ENCODE measurements at places on chromosomes 2 and 18.

DNA sequence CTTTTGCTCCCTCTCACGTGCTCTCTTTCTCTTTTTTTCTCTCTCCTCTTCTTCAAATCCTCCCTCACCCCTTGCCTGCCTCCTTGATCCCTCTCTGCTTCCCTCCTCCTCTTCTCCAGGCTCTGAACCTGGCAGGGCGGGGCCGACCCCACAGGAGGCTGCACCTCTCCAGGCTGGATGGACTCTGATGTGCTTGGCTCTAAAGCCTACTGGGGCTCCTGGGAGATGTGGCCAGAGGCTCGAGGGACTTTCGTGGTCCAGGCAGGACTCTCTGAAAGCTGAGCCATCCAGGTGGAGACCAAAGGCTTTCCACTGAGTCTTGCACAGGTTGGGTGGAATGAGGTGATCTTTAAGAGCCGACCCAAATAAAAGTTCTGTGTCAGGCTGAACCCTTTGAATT lies 25.4 kb downstream of the DYSF start:
- DNase-seq = no peak

- no peak for DNase-seq
Measured at GRCh38 chr2:79831961-79832360, 319.1 kb downstream of the CTNNA2 start.

DNA sequence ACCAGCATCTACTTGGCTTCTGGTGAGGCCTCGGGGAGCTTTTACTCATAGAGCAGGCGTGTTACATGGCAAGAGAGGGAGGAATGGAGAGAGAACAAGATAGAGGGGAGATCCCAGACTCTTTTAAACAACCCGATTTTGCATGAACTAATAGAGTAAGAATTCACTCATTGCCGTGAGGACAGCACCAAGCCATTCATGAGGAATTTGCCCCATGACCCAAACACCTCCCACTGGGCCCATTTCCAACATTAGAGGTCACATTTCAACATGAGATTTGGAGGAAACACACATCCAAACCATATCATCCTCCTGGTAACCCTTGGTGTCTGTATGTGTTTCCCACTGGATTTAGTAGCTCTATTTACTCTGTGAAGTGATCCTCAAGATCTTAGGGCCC lies 249.9 kb upstream of the SP5 start:
- DNase-seq = peak; percentile 59

GRCh38 chr18:29459972-29460371 lies 1283.0 kb upstream of the CDH2 start:
- DNase-seq = no peak

DNA sequence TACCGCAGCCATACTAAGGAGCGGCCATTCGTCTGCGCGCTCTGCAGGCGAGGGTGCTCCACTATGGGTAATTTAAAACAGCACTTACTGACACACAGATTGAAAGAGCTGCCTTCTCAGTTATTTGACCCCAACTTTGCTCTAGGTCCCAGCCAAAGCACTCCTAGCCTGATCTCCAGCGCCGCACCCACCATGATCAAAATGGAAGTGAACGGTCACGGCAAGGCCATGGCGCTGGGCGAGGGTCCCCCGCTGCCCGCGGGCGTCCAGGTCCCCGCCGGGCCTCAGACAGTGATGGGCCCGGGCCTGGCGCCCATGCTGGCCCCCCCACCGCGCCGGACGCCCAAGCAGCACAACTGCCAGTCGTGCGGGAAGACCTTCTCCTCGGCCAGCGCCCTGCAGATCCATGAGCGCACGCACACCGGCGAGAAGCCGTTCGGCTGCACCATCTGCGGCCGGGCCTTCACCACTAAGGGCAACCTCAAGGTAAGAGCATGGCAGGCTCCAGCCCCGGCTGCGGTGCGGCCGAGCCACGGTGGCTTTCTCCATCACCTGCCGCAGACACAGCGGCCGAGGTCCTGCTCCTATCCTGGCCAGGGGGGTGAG lies 15.5 kb downstream of the SALL3 start:
- no peak for DNase-seq

GRCh38 chr2:107267086-107267485 lies 381.1 kb upstream of the ST6GAL2 start:
- DNase-seq = no peak

DNA sequence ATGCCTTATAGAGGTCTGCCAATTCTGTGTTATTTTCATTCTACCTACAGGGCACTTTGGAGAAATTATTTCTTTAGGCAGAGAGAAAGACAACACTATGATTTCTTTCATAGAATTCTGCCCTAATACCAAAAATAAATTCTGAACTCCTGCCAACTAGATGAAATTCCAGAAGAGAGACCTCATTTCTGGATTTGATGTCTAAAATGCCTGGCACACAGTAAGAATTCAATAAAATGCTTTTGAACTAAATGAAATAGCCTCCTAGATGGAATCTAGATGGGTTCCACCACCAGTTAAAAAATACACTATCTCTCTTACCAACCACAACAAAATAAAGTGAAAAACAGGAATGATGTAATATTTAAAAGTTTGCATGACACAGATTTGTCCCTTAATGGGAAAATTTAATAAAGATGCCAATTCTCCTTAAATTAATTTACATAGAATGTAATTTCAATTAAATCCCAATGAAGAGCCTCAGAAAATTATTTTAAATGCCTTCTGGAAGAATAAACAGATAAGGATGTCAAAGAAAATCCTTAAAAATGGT lies 75.0 kb downstream of the OSBPL1A start:
- DNase-seq = peak; percentile 7

- DNase-seq = peak; percentile 38
Measured at GRCh38 chr18:55588111-55588869, at the start of gene TCF4. Gene TCF4 (minus strand): TSS chr18:55588192. CDS start chr18:55587116, 1,076 bp downstream.

DNA sequence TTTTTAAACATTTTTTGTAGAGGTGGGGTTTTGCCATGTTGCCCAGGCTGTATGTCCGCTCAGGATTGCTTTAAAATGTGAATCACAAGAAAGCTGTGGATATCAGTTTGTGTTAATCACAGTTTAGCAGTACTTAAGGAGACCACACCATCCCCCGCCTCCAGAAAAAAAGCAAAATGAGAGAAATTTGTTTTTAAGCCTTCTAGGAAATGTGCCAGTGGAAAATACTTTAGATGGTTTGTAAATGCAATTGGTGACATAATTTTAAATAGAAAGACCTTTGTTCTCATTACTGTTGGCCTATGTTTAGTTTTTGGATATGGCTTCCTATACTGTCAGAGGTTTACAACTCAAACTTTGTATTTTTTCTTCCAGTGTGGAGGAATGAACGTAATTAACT lies 27.0 kb downstream of the GCA start:
- no peak for DNase-seq

- DNase-seq = no peak
Measured at GRCh38 chr18:23314672-23315071, 138.4 kb upstream of the RIOK3 start.

DNA sequence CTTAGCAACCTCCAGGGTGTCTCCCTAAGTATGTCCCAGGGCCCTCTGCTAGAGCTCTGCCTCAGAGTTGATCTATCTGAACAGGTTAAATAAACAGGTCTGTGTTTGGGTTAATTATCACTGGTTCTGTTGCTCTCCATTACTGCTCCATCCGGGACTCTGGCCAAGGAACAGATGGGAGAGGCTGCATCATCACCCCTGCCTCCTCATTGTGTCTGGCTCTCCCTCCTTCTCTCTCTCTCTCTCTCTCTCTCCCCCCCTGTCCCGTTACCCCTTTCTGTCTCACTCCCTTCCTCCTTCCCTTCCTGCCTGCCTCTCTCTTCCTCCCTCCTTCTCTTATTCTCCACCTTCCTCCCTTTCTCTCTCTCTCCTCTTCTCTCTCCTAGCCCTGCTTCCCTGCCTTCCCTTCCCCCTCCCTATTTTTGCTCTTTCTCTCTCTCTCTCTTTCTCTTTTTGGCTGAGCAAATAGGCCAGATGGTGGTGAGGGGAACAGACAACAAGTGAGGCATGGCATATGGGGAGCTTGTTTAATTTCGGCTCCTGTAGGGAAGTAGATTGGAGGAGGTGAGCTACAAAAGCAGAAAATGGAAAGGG lies 62.1 kb downstream of the SETBP1 start:
- DNase-seq = no peak

GRCh38 chr2:3460831-3461800 lies 58.2 kb downstream of the ADI1 start:
- DNase-seq = no peak

DNA sequence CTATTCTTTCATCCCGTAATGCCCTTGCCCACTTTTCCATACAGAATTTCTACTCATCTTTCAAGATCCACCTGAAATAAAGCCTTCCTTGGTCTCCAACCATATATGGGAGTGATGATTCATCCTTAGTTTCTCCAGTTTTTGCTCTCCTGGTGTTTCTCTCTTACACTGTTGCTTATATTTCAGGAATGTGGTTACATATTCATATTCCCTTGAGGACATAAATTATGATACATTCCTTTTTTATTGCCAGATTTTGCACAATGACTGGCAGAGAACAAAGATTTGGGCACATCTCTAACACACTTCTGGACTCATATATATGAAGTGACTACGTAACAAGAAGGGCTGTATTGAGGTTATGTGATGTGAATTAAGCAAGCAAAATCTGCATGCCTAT lies 1573.4 kb upstream of the NXPH2 start:
- peak; percentile 90 for DNase-seq

- DNase-seq = no peak
Measured at GRCh38 chr2:231457101-231457500, 7.2 kb downstream of the NCL start.

- DNase-seq = peak; percentile 72
Measured at GRCh38 chr2:56009758-56010458, 86.3 kb upstream of the EFEMP1 start.

DNA sequence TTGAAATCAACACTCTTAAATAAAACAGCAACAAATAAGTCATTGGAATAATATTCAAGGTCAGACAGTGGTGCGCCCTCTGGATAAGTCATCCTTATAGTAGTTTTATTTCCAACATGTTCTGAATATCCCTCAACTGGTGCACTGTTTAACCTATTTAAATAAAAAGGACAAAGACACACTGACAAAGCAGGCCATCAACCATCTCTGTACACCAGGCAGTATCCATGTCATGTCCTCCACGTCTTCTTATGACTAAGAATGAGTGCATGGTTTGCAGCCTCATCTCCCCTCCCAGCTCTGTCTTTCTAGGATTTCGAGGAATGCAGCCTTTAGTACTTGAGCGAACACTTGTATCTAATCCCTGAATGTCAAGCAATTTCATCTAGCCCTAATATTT lies 42.4 kb downstream of the ST3GAL5 start:
- DNase-seq = peak; percentile 25

- no peak for DNase-seq
Measured at GRCh38 chr2:44836916-44837315, 104.6 kb upstream of the SIX3 start.

- DNase-seq = no peak
Measured at GRCh38 chr2:144379851-144380311, 140.0 kb downstream of the ZEB2 start.

GRCh38 chr18:61471942-61472341 lies 138.7 kb downstream of the CDH20 start:
- no peak for DNase-seq

DNA sequence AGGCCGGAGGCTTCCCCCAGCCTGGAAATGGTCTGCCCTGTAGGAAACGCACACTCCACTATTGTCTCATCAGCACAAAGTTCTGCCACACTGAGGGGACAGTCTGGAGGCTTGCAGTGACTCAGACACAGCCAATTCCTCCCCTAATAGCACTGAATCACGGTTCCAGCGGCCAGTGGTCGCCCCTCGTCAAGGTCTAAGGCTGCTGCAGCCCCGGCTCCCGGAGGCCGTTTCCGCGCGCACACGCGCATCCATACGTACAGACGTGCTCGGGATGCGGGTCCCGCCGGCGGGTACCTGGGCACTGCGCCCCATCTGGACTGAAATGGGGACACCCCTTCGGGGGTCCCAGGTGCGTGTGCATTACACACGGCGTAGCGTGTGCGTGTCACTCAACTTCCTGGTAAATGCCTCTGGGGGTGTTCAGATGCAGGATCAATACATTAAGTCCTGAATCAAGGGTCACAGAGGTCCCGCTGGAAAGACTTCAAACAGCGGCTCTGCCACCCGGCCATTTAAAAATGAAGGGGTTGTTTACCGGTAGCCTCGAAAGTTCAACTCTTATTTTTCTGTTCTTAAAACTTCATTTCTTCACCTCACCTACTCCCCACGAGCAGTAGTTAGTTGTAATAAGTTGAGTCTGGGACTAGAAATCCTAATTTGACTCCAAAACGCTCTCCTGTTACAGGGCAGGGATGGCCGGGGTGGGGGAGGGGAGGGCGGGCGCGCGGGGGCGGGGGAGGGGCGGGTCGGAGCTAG lies 572 bp upstream of the ZNF516 start:
- no peak for DNase-seq

DNA sequence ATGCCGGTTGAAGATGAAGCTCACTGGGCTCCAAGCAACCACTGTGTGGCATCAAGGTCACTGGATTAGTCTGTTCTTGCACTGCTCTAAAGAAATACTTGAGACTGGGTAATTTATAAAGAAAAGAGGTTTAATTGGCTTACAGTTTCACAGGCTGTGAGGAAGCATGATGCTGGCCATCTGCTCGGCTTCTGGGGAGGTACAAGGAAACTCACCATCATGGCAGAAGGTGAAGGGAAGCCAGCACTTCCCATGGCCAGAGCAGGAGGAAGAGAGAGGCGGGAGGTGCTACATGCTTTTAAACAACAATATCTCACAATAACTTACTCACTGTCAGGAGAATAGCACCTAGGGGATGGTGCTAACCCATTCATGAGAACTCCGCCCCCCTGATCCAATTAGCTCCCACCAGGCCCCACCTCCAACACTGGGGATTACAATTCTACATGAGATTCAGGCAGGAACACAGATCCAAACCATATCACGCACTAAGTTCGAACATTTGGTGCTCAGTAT lies 109.7 kb upstream of the MGAT5 start:
- no peak for DNase-seq

GRCh38 chr2:160696087-160696452 lies 202.5 kb upstream of the RBMS1 start:
- DNase-seq = no peak

DNA sequence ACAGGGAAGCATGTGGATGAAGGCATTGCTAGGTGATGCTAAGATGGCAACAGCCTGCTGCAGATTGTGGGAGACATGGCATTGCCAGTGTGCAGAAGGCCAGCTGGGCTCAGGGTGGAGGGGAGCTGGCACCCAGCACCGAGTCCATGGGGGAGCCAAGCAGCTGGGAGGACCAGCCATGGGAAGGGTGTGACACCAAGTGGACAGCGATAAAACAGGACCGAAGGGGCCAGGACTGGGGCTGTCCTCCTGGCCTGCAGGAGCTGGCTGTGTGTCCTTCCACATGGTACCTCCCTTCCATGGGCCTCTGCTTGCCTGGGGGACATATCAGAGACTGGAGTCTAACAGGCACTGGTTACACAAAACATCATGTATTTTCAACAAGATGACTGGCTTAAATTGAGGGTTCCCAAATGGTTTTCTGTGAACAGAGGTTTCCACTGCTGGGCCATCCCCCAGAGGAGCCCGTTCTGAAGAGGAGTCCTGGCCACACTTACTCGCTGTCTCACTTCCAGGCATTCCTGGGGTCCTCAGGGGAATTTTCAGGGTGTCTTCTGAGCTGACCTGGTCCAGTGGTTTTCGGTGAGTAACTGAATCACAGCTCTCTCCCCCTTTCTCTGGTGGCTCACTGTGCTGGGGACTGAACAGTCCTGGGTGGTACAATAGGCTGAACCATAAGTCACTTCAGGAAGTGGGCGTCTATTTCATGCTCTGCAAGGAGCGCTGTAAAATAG lies 60.4 kb upstream of the TNP1 start:
- DNase-seq = no peak
